NCI-H1417 (cell line): ENCODE measurements at places on chromosomes 4 and X.

- DNase-seq = no peak
These were observed 67.7 kb upstream of the EFNB1 start for GRCh38 chrX:68761086-68761485.

DNA sequence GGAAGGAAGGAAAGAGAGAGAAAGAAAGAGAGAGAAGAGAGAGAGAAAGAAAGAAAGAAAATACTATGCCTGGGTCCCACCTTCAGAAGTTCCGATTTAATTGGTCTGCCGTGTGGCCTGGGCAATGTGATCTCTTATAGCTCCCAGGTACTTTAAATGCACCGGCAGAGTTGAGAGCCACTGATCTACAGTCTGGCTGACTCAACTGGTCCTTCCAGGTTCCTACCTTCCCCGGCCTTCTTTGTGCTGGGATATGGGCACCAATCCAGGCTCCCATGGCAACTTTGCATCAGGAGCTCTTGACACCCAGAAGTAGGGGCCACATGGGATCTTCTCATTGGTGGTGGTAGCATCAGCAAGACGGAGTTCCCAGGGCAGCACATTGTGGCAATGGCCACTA lies 186.5 kb upstream of the ATP6AP2 start:
- DNase-seq = no peak

DNA sequence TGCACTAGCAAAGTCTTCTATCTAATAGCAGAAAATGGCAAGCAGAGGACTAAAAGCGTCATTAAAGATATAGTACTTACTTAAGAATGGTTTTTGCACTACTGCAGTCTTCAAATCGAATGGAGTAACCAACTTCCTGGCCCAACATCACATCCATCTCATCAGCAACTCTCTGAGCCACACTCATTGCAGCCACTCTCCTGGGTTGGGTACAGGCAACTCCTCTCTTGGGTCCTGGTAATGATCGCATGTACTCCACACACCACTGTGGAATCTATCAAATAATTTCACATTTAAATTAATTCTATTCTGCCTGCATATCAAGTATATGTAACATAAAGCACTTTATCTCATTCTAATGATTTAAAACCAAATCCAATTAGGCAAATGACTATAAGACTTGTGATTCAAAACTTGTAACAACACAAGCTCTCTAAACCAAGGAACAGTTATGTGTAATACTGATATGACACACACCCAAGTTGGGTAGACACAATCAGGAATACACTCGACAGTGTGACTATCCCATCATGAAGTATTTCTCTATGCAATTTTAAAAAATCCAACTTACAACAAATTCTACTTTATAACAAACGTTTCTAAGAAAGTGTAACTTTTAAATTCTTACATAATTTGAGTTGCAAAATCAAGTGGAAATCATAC lies 13.6 kb downstream of the DHX15 start:
- DNase-seq = no peak

- no peak for DNase-seq
These were observed 3.3 kb downstream of the XPNPEP2 start for GRCh38 chrX:129741880-129742758.

DNA sequence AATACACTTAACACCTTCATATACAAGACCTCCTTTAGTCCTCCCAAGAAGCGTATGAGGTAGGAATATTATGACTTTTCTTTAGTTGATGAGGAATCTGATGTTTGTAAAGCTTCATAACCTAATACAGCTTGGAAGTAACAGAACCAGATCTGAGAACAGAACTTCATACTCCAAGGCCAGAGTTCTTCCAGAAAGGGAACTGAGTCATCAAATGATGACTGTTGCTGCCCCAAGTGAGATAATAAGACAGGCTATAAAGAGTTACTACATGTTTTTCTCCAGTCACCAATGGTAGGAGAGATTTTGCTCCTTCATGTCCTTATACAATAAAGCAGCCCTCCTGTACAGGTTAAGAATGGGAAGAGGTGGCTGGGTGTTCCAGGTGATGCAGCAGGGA lies 74.3 kb upstream of the ANXA3 start:
- no peak for DNase-seq

- no peak for DNase-seq
These were observed 1.6 kb upstream of the ZC4H2 start for GRCh38 chrX:64977830-64978229.

DNA sequence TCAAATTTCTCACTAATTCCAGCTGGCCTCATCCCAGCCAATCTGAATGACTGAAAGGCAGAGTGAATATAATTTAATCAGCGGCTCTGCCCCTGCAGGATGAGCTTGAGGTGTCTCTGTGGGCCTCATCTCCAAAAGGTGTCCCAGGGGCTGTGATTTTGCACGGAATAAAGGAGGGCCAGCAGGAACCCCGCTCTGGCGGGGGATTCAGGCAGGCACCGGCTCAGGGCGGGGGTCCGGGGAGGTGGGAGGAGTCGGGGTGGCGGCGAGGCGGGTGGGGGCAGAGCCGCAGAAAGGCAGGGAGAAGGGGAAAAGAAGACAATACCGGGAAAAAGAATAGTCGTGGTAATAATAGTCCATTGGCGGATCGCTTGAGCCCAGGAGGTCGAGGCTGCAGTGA lies 16.0 kb upstream of the ERCC6L start:
- DNase-seq = no peak

DNA sequence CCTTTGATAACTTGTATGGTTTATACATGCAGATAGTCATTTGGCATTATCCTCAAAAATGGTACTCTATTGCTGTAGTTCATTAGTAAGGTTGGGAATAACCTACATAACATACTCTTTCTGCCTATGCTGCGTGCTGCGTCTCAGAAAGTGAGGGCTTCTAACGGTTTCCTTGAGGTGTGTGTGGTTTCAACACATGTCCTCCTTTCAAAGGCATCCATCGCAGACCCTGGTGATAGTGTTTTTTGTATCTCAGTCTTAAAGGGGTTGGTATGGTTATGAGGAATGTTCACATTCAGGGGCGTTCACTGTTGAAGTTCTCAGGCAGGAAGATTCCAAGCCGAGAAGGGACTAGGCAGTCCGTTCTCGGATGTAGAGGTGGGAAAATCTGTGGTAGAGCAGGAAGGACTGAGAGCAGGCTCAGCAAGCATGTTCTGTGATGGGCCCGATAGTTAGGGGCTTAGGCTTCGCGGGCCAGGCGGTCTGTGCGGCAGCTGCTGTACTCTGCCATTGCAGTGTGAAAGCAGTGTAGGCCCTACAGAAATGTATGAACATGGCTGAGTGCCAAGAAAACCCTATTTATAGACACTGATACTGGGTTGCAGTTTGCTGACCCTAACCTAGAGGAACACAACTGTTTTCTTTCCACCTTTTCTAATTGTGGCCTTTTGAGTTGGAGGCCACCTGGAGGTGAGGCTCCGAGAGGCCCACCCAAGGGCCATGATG lies 123.2 kb downstream of the GPR143 start:
- DNase-seq = no peak

DNA sequence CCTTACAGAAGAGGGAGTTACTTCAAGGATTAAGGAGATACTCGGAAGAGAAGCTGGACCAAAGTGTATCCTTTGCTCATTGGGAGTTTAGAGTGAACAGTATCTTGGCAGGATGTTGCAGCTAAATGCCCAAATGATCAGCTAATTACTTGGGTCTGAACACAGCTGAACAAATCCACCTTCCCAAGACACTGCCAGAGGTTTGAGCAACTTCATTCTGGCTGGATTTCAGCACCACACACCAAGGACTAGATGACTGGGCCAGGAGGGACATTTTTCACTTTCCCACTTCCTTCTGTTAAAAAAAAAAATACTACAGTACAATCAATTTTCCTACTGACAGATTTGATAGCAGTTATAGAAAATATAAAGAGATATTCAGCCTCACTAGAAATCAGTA lies 324.6 kb downstream of the MID1IP1 start:
- peak; percentile 48 for DNase-seq

- no peak for DNase-seq
These were observed 59.3 kb downstream of the RWDD4 start for GRCh38 chr4:183599690-183600089.

- DNase-seq = no peak
These were observed 230.8 kb downstream of the TMEM47 start for GRCh38 chrX:34426334-34426733.

DNA sequence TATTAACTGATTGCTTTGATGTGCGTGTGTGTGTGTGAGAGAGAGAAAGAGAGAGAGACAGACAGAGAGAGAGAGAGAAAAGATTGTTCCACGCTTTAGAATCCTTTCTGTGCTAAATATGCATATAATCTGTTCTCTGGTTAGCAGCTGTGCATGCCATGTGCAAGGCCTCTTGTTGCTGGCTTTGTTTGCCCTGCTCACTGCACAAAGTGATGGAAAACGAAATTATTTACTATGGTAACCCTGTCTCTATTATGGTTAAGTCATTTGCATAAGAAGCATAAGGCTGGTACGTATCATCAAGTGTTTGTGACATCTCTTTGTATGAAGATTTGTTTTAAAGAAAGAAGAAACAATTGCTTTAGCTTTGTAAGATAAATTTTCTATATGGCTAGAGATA lies 190.2 kb upstream of the POF1B start:
- DNase-seq = no peak

GRCh38 chr4:109614015-109614414 lies 54.0 kb downstream of the MCUB start:
- DNase-seq = no peak

DNA sequence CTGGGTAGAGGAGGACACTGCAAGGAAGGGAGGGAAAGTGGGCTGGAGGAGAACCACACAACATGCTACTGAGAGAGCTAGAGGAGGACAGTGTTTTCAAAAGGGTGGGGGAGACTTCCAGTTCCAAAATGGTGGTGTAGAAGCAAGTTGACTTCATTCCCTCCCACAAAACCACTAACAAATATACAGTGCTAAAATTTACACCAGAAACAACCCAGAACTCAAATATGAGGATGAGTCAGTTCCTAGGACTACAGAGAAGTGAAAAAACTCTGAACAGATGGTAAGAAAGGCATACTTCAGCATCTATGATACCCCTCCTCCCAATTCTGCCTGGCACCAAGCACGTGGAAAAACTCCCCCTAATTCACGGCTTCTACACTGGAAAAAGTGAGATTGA lies 9.8 kb downstream of the AADAT start:
- no peak for DNase-seq

- peak; percentile 82 for DNase-seq
These were observed 28.3 kb upstream of the CFAP299 start for GRCh38 chr4:80307183-80307735.

- no peak for DNase-seq
These were observed 25.9 kb downstream of the PLAC1 start for GRCh38 chrX:134632355-134632754.

DNA sequence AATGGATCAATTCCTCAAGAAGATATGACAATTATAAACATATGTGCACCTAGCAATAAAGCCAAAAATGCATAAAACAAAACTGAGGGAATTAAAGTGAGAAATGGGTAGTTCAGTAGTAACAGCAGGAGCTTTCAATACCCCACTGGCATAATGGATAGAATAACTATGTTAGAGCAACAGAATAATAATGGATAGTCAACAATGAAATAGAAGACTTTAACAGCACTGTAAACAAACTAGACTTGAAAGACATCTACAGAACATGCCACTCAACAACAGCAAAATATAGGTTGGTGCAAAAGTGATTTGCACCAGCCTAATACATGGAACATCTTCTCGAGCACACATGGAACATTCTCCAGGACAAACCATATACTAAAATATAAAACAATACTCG lies 20.0 kb upstream of the MBNL3 start:
- peak; percentile 59 for DNase-seq

DNA sequence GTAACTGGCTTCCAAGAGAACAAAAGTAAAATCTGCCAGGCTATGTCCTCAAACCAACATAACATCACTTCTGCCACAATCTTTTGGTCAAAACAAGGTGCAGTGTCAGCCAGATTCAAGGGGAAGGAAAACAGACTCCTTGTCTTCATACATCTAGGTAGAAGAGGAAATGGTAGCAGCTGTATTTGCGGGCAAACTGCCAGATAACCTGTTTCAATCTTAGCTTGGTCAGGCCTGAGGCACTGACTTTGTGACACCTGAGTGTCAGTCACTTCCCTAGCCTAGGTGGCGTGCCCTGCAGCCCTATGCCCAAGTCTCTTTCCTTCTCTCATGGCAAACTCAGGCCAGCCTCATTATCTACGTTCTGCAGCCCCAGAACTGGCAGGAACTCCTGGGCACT lies 146.2 kb upstream of the JADE1 start:
- peak; percentile 57 for DNase-seq

DNA sequence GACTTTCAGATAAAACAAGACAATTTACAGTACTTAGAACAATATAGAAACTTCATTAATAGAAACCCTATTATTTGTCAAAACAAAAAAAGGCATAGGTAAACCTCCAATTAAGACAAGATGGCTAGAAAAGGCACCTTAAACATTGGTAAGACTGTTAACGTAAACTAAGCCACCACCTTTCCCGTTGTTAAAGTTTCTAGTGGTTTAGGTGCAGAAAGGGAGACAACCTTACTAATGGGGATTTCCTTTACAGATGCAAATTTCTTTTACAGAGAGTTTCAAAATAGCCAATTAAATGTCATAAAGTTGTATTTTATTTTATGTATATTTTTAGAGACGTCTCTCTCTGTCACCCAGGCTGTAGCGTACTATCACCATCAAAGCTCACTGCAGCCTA lies 7.5 kb upstream of the NXF3 start:
- DNase-seq = no peak

DNA sequence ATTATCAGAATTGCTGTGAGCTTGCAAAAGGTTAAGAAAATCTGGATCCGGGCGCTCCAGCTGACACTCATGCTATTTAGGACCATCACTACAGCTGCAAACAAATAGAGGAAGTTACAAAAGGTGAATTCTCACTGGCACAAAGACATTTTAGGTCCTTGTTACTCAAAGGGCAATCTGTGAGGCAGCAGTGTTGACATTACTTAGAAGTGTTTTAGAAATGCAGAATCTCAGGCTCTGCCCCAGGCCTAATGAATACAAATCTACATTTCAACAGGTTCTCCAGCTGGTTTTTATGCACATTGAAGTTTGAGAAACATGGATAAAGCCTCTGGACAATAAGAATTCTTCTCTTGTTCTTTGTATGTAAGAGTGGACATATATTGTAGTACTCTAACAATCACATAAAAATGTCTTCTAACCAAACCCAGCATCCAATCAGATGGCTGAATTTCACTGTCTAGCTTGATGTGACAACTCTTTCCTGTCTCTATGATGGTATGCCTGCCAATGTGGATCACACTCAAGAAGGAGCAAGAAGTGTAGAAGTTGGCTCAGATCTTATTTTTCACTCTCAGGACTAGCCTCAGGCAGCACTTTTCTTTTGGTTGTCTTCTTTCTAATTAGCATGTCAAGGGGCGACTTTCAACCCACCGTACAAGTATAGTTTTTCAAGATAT lies 18.8 kb downstream of the SLC7A11 start:
- peak; percentile 46 for DNase-seq

DNA sequence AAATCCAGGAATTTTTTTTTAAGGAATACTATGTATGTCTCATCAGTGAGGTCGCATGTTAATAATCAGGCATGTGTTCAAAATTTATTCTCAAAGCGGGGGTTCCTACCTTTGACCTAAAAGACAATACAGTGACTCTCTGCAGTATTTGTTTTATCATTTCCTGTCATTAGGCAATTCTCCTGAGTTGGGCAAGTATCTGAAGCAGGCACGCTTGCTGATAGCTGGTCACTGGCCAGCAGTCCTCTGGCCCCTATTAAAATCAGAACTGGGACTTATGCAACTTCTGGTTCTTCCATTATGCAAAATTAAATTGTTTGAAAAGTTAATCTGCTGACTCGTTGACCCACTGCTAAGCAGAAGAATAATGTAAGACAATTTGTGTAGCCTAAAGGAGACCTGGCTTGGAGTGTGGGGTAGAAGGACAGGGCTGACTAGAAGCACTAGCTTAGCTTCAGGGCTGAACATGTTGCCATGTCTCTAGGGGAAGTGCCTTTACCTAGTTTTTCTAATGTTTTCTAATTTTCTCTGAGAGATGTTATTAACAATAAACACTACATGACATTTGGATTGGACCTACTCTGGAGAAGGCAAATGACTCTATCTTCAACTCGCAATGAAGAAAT lies 36.0 kb upstream of the GABRA2 start:
- DNase-seq = no peak
